ENCODE measurements at places on chromosomes 16 and 17.

- no peak for DNase-seq
These were observed 22.3 kb upstream of the PABPN1L start for GRCh38 chr16:88888461-88889387.

DNA sequence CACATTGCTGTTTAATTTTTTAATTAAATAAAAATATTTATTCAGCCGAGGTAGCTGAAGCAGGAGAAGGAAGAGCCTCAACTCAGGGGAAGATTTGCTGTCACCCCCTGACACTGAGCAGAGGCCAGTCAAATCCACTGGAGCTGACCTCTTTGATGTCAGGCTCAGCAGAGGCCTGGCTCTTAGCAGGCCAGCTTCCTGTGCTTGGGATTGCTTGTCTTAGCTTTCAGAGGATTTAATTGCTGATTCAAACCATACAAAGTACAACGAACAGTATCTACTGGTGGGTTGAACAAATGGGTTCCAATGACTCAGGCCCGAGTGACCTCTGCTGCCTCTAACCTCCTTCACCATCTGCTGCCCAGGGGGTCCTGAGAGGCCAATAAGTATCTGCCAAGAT lies 417.0 kb upstream of the HSBP1 start:
- no peak for DNase-seq

- no peak for DNase-seq
These were observed 1.6 kb downstream of the PRSS41 start for GRCh38 chr16:2799859-2800226.

GRCh38 chr17:29102046-29102445 lies 59.1 kb downstream of the PIPOX start:
- DNase-seq = no peak

DNA sequence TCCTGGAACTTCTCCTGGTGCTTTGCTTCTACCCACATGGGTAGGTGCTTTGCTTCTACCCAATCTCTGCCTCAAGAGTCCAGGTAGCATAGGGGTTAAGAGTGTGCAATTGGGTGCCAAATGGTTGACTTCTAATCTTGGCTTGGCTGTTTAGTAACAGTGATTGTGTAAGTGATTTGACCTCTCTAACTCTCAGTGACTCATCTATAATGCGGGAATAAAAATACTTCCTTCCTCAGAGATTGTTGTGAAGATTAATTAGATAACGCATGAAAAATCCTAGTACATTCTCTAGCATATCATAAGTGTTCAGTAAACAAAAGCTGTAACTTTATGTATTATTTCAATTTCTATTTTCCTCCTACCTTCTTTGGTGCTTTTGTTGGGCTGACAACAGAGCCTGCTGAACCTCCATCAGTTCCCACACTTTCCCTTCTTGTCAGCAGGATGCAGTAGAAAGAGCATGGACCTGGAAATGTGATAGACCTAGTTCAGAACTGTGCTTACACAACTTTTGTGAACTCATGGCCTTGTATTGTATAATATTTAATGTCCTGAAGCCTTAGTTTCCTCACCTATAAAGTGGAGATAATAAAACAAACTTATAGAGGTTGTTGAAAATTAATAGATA lies 72.9 kb upstream of the SMIM36 start:
- no peak for DNase-seq

- DNase-seq = peak; percentile 89
These were observed 161.1 kb upstream of the CACNG5 start for GRCh38 chr17:66673668-66674276.

GRCh38 chr17:71764505-71764904 lies 356.3 kb upstream of the SOX9 start:
- no peak for DNase-seq

GRCh38 chr17:41792845-41793783 lies 6.6 kb upstream of the JUP start:
- no peak for DNase-seq

GRCh38 chr16:84868829-84869472 lies 49.2 kb downstream of the CRISPLD2 start:
- DNase-seq = no peak

- DNase-seq = peak; percentile 25
These were observed 55.8 kb downstream of the MYH13 start for GRCh38 chr17:10316801-10317542.

DNA sequence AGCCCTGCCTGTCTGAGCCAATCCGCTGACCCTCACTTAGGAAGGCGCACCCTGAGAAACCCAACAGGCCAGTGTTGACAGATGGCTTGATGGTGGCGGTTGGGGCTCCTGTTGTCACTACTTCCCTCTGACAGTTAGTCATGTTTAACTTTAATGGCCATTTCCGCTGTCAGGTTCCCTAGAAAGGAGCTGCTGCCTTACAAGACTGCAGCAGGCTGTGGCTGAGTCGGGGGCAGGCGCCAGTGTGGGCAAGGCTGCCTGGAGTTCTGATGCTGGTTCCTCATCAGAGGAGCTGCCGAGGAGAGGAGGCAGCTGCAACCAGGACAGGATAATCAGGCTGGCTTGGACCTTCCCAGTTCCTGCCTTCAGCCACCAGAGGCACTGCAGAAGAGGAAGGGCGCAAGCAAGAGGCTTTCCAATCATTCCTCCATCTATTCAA lies 223.2 kb upstream of the DYNLRB2 start:
- DNase-seq = no peak

GRCh38 chr17:49993423-49994060 lies 1.5 kb downstream of the DLX3 start:
- DNase-seq = no peak

DNA sequence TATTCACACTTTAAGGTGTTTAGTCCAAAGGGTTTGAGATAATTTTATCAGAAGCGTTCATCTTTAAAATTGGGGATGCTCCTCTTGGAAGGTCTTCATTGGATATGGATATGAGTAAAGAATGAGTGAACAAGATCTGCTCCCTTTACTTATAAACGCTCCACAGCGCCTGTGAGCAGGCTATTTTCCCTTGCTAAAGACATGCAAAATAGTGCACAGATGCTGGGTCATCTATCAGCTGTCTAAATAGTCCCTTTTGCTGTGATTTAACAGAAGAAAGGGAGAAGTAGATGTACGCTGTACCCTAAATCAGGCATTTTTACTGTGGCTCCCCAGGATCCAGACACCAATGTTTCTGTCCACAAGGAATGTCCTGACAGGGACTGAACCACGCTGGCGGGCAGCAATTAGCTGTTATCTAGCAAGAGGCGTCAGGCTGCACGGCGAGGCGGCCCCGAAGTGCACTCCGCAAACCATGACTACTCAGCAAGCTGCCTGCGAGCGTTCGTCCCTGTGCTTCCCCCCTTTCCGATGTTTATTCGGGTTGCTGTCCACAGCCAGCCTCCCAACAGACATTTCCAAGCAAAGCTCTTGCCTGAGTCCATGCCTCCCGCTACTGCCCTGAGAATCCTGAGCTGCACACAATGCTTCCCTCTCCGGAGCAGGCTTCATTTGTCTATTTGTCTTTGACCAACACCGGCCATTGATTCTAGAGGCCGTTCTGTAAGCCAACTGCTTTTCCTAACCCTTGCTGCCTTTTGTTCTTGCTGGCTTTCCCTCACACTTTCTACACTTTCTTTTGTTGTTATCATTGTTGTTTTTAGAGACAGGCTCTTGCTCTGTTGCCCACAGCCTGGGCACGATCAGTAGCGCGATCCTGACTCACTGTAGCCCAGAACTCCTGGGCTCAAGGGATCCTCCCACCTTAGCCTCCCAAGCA lies 55.7 kb upstream of the CNEP1R1 start:
- no peak for DNase-seq

DNA sequence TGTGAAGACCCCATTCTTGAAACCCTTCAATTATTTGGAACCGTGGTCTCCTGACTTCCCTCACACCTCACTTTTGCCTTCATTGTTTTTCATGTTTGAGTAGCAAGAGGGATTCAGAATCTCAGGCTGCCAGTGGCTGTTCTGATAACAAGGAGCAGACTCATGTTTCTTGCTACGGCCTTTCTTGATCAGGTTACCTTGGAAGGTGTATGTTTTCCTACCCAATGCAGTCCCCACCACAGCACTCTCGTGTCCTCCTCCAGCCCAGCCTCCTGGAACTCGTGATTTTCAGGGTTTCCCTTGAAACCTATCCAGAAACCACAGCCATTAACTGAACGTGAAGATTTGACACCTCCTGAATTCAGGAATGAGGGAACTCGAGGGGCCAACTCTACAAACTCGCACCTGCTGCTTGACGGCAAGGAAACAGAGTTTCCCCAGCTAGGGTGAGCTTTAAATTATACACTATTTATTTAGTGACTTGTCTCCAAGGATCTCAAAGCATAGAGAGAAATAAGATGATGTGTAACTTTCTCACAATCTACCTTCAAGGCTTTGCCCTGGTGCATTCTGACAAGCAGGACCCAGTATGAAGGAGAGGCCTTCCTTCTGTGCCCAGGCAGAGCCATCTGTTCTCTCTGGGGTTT lies 1.6 kb downstream of the ZFHX3 start:
- no peak for DNase-seq

GRCh38 chr17:27245230-27245696 lies 48.7 kb upstream of the WSB1 start:
- DNase-seq = peak; percentile 32

GRCh38 chr17:74342224-74342623 lies 16.2 kb downstream of the KIF19 start:
- no peak for DNase-seq

DNA sequence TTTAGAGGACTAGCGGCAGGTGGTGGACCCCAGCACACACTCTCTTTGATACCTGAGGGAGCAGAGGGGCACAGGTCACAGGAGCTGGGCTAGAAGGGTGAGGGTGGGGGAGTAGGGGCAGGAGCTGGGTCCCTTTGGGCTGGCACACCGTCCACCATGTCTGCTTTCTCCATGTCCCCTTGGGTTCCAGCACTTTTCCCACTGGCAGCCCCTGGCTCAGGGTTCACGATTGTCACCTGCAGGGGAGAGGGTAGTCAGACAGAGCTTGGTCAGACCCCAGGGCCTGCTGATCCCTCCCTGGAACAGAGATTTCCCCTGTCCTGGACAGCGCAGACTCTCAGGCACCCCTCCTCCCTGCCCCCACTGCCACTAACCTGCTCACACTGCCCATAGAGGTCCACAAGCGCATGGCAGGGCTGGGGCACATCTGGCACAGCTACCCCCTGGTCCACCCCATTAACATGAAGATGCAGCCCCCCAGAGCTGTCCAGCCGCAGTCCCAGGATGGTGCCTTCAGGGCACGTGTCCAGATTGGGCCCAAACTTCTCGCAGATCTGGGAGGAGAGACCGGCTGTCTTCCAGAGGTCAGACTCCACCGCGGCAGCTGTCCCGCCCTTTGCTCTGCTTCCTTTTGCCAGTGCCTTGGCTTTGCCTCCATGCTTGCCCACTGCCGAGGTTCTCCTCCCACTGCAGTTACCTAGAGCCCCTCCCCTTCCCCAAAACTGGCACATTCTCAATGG lies 3.1 kb upstream of the GPS2 start:
- no peak for DNase-seq

GRCh38 chr16:78432451-78432850 lies 333.0 kb downstream of the WWOX start:
- no peak for DNase-seq

- no peak for DNase-seq
These were observed 3.4 kb downstream of the ACE start for GRCh38 chr17:63480192-63480784.

DNA sequence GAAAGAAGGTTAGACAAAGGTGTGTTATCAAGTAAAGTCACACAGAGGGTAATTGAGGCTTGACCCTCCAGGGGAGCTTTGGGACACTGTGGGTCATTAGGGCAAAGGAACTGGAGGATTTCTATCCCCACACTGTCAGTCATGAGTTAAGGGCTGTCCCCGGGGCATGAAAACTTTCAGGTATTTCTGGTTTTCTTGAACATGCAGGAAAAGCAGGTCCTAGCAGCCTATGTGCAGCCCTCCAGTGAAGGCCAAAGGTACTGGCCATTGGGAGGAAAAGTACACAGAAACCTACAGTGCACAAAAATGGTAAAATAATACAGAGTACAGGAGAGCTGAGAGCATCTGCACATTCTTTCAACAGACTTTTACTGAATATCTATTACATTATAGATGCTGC lies 44.4 kb upstream of the SCNN1B start:
- no peak for DNase-seq

GRCh38 chr16:49330562-49331201 lies 42.9 kb upstream of the C16orf78 start:
- DNase-seq = no peak

DNA sequence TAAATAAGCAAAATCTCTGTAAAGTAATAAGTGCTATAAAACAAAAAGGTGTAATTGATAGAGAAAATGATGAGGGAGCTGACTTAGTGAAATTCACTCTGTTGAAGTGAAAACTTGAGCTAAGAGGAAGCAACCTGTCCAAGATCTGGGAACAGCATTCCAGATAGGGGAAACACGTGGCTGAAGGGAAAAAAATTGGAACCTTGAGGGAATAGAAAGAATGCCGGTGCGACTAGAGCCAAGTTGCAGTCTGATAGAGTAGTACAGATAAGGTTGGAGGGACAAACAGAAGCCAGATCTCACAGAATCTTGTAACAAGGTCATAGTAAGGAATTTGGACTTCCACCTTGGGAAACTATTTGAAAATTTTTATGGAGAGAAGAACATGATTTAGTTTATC lies 623 bp upstream of the DDX52 start:
- DNase-seq = no peak

DNA sequence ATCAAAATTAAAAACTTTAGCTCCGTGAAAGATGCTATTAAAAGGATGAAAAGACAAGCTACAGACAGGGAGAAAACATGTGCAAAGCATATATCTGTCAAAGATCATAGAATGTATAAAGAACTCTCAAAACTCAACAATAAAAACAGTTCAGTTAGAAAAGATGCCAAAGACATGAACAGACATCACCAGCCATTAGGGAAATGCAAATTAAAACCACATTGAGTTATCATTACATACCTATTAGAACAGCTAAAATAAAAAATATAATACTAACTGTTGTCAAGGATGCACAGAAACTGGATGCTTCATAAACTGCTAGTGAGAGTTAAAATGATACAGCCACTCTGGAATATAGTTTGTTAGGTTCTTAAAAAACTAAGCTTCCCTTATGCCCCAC lies 58.8 kb downstream of the NFATC3 start:
- DNase-seq = no peak

DNA sequence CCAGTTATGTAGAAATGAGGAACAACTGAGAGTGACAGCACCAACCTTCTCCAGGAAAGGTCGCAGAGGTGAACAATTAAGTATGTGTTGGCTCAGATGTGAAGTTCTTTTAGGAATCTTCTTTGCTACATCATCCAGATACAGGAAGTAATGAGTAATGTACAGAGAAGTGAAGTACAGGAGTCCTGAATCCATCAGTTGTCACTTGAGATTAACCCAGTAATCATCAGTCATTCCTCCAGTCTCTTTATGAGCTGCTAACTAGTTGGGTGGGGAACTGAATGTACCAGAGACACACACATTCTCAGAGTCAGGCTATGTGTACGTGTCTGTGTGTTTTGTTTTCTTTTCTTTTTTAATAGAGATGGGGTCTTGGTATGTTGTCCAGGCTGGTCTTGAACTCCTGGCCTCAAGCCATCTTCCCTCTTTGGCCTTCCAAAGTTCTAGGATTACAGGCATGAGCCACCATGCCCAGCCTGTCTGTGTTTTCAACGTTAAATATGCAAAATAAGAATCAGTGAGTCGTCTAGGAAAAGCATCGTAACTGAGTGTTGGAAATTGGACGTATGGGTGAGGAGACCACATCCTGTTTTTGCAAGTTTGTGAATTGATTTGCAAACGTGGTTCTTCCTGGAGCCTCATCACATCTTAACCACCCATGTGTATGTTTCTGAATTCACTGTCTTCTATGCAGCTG lies 19.9 kb downstream of the ZNF200 start:
- DNase-seq = peak; percentile 56

Measured in CD4-positive, alpha-beta T cell treated with Interleukin-4 for 4 hours (primary cell).